Activated CD8-positive, alpha-beta memory T cell treated with anti-CD3 and anti-CD28 coated beads, Interleukin-2, amount 50 U/mL, for 4 hours (primary cell): ENCODE measurements at places on chromosomes 16 and 17.

GRCh38 chr17:57523926-57524632 is 221.0 kb downstream of the CCDC182 start:
- no peak for DNase-seq

GRCh38 chr17:79752175-79752574 is 21.4 kb downstream of the ENPP7 start:
- no peak for DNase-seq

- no peak for DNase-seq
These were observed 1.7 kb upstream of the SLC47A2 start for GRCh38 chr17:19718041-19718612.

- no peak for DNase-seq
These were observed 8.7 kb downstream of the ZDHHC7 start for GRCh38 chr16:85002608-85003007.

DNA sequence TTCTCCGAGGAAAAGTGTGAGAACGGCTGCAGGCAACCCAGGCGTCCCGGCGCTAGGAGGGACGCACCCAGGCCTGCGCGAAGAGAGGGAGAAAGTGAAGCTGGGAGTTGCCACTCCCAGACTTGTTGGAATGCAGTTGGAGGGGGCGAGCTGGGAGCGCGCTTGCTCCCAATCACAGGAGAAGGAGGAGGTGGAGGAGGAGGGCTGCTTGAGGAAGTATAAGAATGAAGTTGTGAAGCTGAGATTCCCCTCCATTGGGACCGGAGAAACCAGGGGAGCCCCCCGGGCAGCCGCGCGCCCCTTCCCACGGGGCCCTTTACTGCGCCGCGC is at the start of gene ERBB2:
Gene ERBB2, plus strand, starts transcription at position 247 of the 330 bp plus-strand sequence. CDS start 175 bp downstream, outside the sequence.
- no peak for DNase-seq

GRCh38 chr17:81710514-81711308 is 1.4 kb upstream of the SLC25A10 start:
- DNase-seq: peak; percentile 17

GRCh38 chr17:4678448-4679026 is 25.4 kb downstream of the PELP1 start:
- no peak for DNase-seq

GRCh38 chr17:7022781-7023571 is at the start of gene BCL6B:
Gene BCL6B, plus strand, starts transcription at chr17:7023050. Its CDS starts 622 bp downstream, at chr17:7023672.
- no peak for DNase-seq
